ENCODE measurements at places on chromosomes 12 and 14. TPM values are rescaled to one million over a fixed set of nuclear protein-coding genes. Genes with fewer than 3 reads are reported as not detected.

The SVOP gene
- not detected for total RNA-seq

The FRS2 gene
- total RNA-seq: 65.8 TPM

The AKAP6 gene
- 1.7 TPM for total RNA-seq

The HAL gene
- total RNA-seq: 0.56 TPM

The HOXC4 gene
- not detected for total RNA-seq

The ANO4 gene
- total RNA-seq: 10.2 TPM

The GUCY2C gene
- not detected for total RNA-seq

The MFAP5 gene
- 0.90 TPM for total RNA-seq

The LRTM2 gene
- total RNA-seq: not detected

The OAS3 gene
- total RNA-seq: 4.4 TPM

The BATF gene
- total RNA-seq: not detected

The REM2 gene
- under 0.01 TPM for total RNA-seq

The SCYL2 gene
- 52.0 TPM for total RNA-seq

The GALNT6 gene
- 21.4 TPM for total RNA-seq

The NEUROD4 gene
- not detected for total RNA-seq

The PLBD1 gene
- not detected for total RNA-seq

The SYCP3 gene
- total RNA-seq: not detected

The FLVCR2 gene
- total RNA-seq: 1.4 TPM

The KRT80 gene
- 0.56 TPM for total RNA-seq

The PLEKHD1 gene
- not detected for total RNA-seq

The GPRC5A gene
- total RNA-seq: 49.7 TPM

The C3AR1 gene
- total RNA-seq: 0.28 TPM

Data from IMR-90 (cell line).